ENCODE measurements at places on chromosomes 6 and 20. TPM values are rescaled to one million over a fixed set of nuclear protein-coding genes. Genes with fewer than 3 reads are reported as not detected.

GRCh38 chr6:1412901-1413300, 23.5 kb downstream of the FOXF2 start:
- DNase-seq = no peak

Gene DZANK1
- total RNA-seq = 2.0 TPM

DNA sequence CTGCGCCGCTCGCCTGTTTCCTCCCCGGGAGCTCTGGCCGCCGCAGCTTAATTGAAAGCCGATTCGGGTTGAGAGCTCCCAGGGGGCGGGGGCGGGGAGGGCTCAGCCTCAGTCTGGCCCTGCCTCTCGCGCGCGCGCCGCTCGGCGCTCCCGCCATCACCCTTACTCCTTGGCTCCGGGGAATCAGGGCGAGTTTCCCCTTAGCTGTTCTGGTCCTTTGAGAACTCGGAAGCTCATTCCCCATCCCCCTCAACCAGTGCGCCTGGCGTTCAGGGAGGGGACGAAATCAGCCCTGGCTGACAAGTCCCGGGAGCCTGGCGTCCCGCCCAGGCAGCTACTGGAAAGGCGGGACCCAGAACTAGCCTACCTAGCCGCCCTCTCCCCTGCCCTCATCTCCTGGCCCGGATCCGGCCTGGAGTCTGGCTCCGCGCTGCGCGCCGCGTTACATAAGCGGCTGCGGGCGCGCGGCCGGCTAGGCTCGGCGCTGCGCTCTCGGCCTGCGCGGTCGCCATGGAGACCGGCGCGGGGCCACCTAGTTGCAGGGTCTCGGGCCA, 2.8 kb downstream of the SLC12A5 start:
- no peak for DNase-seq

DNA sequence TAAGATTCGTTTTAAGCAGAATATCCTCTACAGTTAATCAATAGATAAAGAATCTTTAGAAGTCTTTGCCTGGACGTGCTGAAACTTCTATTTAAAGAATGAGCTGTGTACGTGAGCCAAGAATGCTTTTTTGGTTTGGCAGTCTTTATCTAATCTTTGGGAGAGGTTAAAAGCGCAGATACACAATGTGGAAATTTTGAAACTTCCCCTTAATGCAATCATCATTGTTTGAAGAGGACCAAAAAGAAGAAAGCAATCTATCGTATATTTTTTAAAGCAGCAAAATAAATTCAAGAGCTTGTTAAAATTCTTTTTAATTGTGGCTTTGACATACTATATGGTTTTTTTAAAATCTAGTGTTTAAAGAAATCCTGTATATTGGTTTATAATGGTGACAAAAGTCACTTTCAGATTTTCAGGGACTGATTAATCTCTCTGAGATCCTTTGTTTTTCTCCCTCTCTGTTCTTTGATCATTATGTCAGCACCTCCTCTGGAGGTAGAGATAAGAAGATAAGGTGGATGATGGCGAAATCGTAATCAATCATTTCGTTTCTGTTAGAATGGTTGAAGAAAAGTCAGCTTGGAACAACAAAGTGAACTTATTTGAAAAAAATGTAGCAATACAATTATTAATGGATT, 92.1 kb upstream of the FAM184A start:
- no peak for DNase-seq

DNA sequence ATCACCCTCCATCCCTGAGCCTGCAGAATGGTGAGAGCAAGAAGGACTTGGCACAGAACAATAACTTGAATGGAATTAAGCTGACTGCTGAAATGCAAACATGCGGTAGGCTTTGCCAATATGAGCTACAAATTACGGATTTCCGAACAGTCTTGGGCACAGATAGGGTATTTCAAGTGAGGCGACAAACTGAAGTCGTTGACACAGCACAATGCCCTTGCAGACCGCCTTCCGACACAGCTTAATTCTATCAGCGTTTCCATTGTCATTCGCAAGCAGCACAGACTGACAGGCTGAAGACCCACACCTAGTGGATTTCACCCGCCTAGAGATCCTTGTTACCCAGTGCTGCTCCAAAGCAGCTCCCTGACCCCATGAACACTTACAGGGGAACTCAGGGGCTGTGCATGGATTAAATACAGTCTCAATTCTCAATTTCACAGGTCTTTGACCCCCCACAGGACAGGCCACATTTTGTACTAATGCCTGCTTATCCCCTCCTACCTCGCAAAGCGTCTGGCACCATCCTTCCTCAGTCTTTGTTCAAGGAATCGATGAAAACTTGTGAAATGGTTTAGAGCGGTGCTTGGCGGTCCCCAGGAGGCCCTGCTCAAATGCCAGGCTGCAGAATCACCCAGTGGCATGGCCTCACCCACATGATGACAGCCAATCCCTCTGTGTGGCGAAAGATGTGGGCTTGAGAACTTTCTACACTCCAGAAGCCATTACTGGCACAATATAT, 34.6 kb downstream of the RAMACL start:
- no peak for DNase-seq

GRCh38 chr6:114010540-114010939, 39.6 kb upstream of the HDAC2 start:
- DNase-seq = no peak

Gene COL12A1
- 8.6 TPM for total RNA-seq

- peak; percentile 58 for DNase-seq
These were observed 69.6 kb downstream of the HFE start for GRCh38 chr6:26156850-26157250.

DNA sequence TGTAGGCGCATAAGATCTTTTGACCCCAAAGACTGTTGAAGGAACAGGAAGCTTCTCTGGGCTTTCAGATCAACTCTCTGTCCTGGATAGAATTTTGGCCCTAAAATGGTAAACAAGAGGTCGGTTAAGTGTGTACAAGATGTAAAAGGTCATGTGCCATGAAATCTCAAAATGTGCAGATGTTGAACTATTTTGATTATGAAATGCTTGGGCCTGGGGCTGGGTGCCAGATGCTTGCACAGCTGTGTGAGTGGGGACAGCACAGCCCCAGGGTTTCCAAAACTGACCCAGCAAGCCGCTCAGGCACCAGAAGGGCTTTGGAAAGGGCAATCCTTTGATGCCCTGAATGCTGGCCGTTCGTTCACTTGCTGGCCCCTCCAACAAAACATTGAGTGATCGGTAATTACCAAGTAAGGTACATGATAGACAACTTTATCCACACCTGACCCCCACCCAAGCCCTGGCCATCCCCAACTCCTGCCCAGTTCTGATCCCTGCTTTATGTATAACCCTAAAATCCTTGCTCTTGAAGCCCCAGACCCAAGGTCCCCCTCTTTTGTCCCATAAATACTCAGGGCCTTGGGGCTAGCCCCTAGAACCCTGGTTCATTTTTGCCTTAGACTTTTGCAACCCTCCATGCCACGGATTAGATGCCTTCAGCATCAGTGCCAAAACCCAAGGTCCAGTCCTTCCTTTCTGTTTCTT, 1.9 kb downstream of the TMEM239 start:
- DNase-seq = no peak

Gene TRERF1
- 9.5 TPM for total RNA-seq

DNA sequence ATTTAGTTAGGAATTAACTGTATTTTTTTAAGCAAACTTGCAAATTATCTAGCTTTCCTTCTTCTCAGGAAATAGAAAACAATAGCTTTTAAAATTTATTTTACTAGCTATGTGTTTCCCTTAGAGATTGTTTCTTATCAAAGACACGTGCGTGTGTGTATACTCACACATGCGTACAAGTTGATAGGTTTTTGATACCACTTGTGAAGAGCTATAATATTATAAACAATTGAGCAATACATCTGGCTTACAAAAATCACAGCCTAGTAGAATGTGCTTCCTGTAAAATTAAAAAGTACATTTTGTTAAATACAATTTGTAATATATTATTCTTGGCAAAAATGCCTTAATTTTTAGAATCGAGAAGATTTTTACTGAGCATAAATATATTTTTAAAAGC, 33.9 kb downstream of the COL12A1 start:
- DNase-seq = no peak

- no peak for DNase-seq
These were observed 27.1 kb downstream of the ADNP start for GRCh38 chr20:50904067-50904570.

GRCh38 chr20:19275630-19276071, 63.2 kb downstream of the SLC24A3 start:
- peak; percentile 34 for DNase-seq

Gene RIPPLY2
- total RNA-seq = 0.23 TPM

GRCh38 chr6:25560865-25561264, 91.2 kb upstream of the SCGN start:
- DNase-seq = no peak

GRCh38 chr6:28980137-28980851, 24.8 kb downstream of the ZNF311 start:
- DNase-seq = no peak

DNA sequence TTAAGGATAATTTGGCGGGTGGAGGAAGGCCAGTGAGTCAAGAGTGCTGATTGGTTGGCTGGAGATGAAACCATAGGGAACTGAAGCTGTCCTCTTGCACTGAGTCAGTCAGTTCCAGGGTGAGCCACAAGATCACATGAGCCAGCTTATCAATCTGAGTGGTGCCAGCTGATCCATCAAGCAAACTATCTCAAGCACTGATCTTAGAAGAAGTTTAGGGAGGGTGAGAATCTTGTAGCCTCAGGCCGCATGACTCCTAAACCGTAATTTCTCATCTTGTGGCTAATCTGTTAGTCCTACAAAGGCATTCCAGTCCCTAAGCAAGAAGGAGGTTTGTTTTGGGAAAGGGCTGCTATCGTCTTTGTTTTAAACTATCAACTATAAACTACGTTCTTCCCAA, 954.3 kb downstream of the KIF16B start:
- no peak for DNase-seq

GRCh38 chr20:20435453-20435852, 67.5 kb downstream of the INSM1 start:
- DNase-seq = no peak

Gene EPB41L1
- total RNA-seq = 91.1 TPM

Gene MMP24
- 0.96 TPM for total RNA-seq

GRCh38 chr20:671252-672030, 4.2 kb downstream of the SCRT2 start:
- no peak for DNase-seq

Gene PKHD1
- 1.1 TPM for total RNA-seq

DNA sequence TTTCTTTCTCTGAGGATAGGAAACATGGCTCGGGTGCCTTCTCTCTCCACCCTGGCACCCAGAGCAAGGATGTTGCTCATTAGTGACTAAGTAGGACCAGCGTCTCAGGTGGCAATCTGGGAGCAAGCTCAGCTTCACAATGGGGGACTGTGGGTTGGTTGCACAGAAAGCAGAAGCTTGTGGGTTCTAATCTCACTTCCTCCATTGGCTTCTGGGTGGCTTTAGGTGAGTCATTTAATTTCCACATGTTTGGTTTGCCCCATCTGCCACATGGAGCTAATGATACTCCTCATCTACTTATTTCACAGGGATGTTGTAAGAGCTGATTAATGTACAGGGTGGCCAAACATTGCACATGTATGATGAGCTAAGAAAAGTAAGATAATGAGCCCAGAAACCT, 54.8 kb upstream of the AKIRIN2 start:
- no peak for DNase-seq

DNA sequence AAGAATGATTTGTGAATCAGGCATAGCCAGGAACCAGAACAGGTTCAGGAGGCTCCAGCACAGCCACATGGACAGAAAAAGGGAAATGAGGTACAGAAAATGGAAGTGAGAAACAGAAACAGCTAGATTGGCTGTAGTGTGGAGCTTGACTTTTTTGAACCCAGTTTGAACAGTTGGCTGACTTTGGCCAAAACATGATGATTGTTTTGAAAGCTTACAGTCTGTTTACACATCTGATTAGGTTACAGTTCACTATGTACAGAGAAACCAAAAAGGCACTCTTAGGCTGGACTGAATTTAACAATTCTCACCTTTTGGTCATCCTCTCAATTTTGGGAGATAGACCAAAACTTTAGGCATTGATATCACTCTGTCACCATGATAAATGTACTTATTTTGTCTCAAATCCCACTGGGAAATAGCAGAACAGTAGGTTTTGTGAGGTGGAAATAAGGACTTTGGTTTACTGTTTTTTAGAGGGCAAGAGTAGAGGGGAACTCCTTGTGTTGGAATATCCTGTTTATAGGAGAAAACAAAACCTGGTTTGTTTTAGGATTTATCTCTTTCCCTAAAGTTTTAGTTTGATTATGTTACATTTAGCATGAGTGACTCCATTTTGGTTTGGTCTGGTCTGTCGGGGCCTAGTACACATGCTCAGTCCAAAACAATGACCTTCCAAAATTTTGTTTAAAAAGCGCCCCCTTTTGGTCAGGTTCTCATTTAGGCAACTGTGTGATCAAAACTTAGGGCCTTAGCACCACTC, 123.1 kb downstream of the OLIG3 start:
- DNase-seq = no peak

- no peak for DNase-seq
These were observed 22.9 kb upstream of the ARMC2 start for GRCh38 chr6:108825326-108825725.

GRCh38 chr6:162242915-162243314, 484.7 kb downstream of the PRKN start:
- no peak for DNase-seq

DNA sequence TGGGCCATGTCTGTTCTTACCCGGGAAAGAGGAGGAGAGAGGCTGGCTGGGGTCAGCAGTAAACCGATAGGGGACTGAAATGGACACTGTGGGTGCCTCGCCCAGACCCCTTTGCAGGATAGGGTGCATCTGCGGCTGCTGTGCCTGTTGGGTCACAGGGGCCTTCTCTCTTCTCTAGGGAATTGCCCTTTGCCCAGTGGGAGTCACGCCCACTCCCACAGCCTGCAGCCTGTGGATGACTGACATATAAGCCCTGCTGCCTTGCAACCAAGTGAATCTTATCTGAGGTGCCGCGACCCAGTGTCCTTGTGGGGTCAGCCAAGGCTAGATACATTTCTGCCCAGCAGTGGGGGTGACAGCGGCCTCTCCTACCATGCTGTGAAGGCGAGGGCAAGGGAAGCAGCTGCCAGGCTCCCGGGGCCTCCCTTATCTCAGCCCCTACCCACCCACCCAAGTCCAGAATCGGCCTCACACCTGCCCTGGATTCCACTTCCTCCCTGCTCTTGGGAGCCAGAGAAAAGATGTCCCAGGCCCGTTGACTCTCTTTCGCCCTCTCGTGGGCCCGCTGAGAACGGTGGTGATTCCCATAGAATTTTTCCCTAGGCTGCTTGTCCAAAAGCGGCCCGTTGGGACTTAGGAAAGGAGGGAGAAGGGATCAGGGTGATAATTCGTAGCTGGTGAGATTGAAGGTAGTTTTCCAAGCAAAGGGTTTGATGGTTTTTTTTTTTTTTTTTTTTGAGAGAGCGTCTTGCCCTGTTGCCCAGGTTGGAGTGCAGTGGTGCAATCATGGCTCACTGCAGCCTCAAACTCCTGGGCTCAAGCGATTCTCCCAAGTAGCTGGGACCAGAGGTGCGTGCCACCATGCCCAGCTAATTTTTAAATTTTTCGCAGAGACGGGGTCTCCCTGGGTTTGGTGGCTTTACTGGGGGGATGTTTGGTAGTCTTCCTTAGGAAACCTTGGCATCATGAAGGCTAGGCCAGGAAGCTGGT, 76.4 kb upstream of the RNF24 start:
- peak; percentile 30 for DNase-seq

- DNase-seq = no peak
These were observed 46.3 kb downstream of the MDFI start for GRCh38 chr6:41684311-41685180.

Gene TPD52L1
- total RNA-seq = 63.9 TPM

All from prostate gland (tissue), 2 donors.